GM12878 (cell line): ENCODE measurements at places on chromosomes 2 and 18. TPM values are rescaled to one million over a fixed set of nuclear protein-coding genes. Genes with fewer than 3 reads are reported as not detected.

FTCDNL1 gene
- 2.1 and 2.8 TPM in 2 replicates for total RNA-seq

NAB1 gene
- 30.5 and 33.2 TPM in 2 replicates for total RNA-seq

DPP10 gene
- total RNA-seq = not detected in 2 replicates

DSC3 gene
- 1.8 and 1.9 TPM in 2 replicates for total RNA-seq

NAT8 gene
- not detected in 2 replicates for total RNA-seq

WNT10A gene
- total RNA-seq = 20.6 and 20.7 TPM in 2 replicates

ALPP gene
- not detected in 2 replicates for total RNA-seq

CD28 gene
- total RNA-seq = 0.16 and 0.23 TPM in 2 replicates

ITSN2 gene
- total RNA-seq = 65.1 and 70.1 TPM in 2 replicates
